ENCODE measurements at places on chromosomes 6 and 20. TPM values are rescaled to one million over a fixed set of nuclear protein-coding genes. Genes with fewer than 3 reads are reported as not detected.

LY6G6C gene
- not detected for total RNA-seq

MAP3K7 gene
- 17.9 TPM for total RNA-seq

RTEL1 gene
- 4.7 TPM for total RNA-seq

PKHD1 gene
- not detected for total RNA-seq

PRR18 gene
- total RNA-seq = not detected

MTHFD1L gene
- 40.2 TPM for total RNA-seq

IMPG1 gene
- not detected for total RNA-seq

ZSCAN23 gene
- total RNA-seq = 2.5 TPM

ADTRP gene
- 0.11 TPM for total RNA-seq

SLC35F1 gene
- under 0.01 TPM for total RNA-seq

PPP1R11 gene
- 11.1 TPM for total RNA-seq

ADGRF4 gene
- total RNA-seq = not detected

TMX4 gene
- total RNA-seq = 24.2 TPM

PBOV1 gene
- not detected for total RNA-seq
